Hematopoietic multipotent progenitor cell (in vitro differentiated cells): ENCODE measurements at places on chromosomes 3 and 15.

GRCh38 chr3:12869035-12869621 lies 27.8 kb upstream of the RPL32 start:
- DNase-seq: no peak

DNA sequence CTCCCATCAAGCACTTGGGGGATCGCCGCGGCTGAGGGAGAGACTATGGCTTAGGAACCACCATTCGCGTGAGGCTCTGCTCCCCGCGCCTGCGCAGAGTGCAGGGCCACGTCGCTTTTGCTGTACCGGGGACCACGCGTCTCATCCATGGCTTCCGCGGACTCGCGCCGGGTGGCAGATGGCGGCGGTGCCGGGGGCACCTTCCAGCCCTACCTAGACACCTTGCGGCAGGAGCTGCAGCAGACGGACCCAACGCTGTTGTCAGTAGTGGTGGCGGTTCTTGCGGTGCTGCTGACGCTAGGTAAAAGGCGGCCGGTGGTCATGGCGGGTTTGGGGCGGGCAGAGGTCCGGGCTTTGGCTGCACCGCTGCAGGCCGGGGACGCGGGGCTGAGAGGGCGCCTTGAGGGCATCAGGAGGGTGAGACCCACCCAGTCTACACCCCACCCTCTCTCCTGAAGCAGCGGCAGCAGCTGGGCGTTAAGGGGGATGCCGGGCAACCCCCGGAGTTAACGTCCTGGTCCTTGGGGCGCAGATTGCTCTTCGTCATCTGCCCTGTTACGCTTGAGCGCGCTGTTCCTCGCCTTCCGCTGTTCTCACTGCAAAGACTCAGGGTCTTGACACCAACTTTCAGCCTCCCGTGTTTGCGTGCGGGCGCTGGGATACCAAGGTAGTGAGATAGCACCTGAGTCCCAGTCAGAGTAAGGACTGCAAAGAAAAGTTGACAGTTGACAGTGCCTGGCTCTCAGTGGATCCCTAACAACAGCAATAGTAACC lies at the start of gene SRPRB:
SRPRB (plus strand) TSS at position 114 of the 774 bp plus-strand sequence; CDS start at position 148, 34 bp downstream.
- DNase-seq: peak; percentile 94

DNA sequence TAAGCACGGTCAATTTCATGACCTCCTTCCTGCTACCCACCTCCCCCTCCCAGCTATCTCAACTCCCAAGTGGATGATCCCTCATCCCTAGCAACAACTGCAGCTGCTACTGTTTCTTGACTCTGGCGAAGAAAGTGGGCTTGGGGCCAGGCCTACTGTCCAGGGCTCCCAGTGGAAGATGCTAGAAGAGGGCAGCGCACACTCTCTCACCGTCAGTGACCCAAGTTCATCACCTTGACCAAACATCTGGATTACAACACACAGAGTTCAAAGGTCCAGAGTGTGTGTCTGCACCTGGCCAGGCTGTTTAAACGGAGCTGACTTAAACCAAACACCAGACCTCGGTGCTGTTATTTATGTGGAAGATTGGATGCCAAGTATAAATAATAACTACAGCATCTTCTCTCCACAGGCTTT lies 385.6 kb downstream of the SHQ1 start:
- DNase-seq: no peak

GRCh38 chr15:38217191-38217595 lies 35.4 kb upstream of the SPRED1 start:
- DNase-seq: peak; percentile 48

GRCh38 chr3:170642882-170643601 lies 57.2 kb upstream of the SLC7A14 start:
- DNase-seq: no peak

GRCh38 chr3:65636326-65636725 lies 402.4 kb downstream of the MAGI1 start:
- no peak for DNase-seq

DNA sequence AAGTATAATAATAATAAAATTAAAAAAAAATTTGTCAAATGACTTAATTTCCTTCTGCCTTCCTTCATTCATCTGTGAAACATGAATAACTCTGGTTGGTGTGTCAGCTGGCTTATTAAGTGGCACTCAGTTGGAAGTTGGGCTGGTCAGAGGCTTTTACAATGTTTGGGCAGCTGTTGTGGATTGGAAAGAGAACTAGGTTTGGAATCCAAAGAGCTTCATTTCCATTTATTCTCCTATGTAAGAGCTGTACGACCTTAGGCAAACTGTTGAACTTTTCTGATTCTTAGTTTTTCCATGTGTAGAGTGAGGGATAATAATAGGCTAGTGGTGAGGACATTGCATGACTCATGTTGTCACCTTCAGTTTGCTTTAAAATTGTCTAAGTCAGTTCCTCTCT lies 606.7 kb downstream of the PDCD6IP start:
- DNase-seq: no peak
